ENCODE measurements at places on chromosomes 13 and 19.
A peak's percentile ranks its signal among the peaks of the same experiment; 100 is the strongest.

- DNase-seq, result peak; percentile 40
These were observed 170.8 kb downstream of the NUFIP1 start for GRCh38 chr13:44818428-44818827.

DNA sequence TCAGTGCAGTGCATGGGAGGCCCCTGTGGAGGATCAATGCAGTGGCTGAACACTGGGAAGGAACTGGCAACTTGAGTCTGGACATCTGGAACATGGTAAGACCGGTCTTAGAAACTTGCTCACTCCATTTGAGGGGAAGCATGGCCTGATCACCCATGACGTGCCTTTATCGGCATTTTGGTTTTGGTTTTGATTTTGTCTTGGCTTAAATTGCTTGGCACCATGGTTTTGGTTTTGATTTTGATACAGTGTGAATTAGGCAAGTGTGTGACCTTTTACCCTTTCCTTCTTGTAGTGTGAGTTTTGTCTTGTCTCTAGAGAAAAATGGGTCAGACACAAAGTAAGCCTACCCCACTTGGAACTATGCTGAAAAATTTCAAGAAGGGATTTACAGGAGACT, 77.3 kb downstream of the ZNF486 start:
- no peak for DNase-seq

DNA sequence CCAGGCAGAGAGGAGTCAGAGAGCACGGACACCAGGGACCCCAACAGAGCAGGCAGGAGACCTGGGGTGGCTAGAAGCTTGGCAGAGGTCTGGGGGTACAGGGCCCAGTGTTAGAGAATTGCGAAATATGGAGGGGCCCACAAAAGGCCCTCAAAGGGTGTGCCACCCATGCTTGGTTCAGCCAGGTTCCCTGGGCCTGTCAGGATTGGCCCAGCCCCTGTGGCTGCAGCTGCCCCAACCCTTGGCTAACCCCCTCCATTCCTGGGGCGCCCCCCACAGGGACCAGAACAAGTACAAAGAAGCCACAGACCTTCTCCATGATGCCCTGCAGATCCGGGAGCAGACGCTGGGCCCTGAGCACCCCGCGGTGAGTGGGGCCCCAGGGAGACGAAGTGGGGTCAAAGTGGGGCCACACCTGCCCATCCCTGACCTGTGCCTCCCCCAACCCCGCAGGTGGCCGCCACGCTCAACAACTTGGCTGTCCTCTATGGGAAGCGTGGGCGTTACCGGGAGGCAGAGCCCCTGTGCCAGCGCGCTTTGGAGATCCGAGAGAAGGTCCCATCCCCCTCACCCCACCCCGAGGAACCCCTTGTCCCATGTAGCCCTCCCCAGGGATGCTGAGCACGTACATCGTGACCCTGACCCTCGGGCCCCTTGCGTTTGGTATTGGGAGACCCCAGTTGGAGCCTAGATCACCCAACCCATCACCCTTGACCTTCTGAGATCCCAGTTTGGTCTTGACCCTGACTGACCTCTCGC, 8.0 kb downstream of the KLC3 start:
- DNase-seq, result no peak

DNA sequence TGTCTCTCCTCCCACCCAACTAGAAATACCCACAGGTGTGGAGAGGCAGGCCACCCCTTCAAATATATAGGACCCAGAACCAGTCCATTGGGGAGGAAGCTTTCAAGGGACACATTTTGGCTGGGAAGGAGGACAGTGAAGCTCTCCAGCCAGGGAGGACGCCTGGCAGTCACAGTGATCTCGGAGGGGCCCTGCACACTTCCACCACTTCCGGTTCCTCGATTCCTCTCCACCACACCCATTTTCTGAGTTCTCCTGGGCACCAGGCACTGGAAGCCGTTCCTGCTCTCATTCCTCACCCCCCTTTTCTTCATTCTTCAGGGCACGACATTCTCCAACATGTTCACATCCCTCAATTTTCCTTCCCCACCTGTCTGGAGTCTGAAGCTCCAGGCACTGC, 30.4 kb upstream of the CEACAM21 start:
- no peak for DNase-seq

GRCh38 chr13:30355384-30355699, 48.0 kb upstream of the KATNAL1 start:
- no peak for DNase-seq

GRCh38 chr13:63910511-63910910, 2494.9 kb upstream of the PCDH20 start:
- DNase-seq, result peak; percentile 24

- peak; percentile 91 for DNase-seq
These were observed 1052.0 kb downstream of the DIAPH3 start for GRCh38 chr13:59111751-59112171.

DNA sequence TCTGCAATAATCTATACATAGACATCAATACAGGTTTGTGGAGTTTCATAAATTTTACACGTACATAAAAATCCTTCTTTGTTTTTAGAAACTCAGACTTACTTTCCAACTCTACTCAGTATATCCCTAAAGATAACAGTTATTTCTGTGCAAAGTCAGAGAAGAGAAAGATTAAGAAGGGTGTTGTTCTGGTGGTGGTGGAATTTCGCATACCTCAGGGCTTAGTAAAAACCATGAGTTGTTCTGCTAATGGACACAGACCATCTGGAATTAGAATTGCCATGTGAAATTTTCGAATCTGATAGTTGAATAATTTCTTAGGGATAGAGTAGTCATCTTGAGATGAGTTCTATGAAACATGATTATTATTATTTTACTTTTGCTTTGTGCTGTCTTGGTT, 102.7 kb downstream of the ZAR1L start:
- peak; percentile 70 for DNase-seq
